ENCODE measurements at places on chromosomes 2 and 18. TPM values are rescaled to one million over a fixed set of nuclear protein-coding genes. Genes with fewer than 3 reads are reported as not detected.

The NTSR2 gene
- not detected for total RNA-seq

The ST6GAL2 gene
- total RNA-seq, result 120 TPM

GRCh38 chr18:66560094-66560493 is 43.8 kb downstream of the CDH19 start:
- DNase-seq, result peak; percentile 6

- DNase-seq, result no peak
Observed at GRCh38 chr2:201194097-201194496, 11.2 kb downstream of the CASP10 start.

GRCh38 chr2:107663632-107664031 is 163.1 kb upstream of the RGPD4 start:
- DNase-seq, result no peak

DNA sequence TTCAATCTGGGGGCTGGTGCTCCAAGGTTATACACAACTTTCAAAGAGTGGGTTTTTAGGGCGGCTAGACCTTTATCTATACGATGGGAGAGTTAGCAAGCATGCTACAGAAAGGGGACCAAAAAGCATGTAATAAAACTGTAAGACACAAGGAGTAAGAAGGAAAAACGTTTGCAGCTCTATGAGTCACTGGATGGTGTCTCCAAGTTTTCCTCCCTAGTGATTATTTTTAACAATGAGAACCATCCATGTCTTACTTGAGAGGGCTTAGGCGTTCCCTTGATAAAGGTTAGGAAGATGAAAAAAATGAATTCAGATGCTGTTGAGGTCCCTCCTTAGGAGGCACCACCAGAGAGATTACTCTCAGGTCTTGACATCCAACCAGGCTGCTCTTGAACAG is 75.9 kb downstream of the HRH4 start:
- DNase-seq, result no peak

- no peak for DNase-seq
Observed at GRCh38 chr2:160139991-160140390, 60.1 kb downstream of the ITGB6 start.

GRCh38 chr2:117770730-117771129 is 43.8 kb upstream of the DDX18 start:
- DNase-seq, result no peak

All from astrocyte (in vitro differentiated cells and primary cell).